ENCODE measurements at places on chromosomes 4 and X.

DNA sequence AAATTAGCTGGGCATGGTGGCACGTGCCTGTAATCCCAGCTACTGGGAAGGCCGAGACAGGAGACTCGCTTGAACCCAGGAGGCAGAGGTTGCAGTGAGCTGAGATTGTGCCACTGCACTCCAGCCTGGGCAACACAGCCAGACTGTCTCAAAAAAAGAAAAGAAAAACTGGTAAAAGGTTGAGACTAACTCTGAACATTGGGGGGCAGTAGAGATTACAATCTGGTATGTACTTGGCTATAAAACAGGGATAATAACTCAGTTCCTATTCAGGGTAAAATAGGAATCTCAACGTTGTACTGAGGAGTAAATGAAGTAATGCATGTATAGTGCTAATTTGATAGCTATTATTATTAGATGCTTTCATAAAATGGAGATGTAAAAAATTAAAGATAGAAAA, 12.5 kb upstream of the KLF8 start:
- DNase-seq = no peak

DNA sequence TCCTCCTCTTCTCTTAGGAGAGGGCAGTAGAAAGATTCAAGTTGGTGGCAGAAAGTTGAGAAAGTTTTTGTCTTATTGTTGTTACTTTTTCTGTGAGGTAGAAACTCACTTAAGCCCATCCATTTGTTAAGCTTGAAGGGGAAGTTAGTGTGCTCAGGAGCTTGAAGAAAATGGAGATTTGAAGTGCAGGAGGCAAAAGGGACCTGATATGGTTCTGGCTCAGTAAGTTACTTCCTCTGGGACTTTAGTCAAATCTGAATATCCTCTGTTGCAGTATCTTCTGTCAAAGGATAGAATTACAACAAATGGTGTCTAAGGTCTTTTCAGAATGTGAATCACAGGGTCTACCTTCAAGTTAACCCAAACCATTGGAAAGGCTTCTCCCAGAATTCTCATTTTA, 46.2 kb downstream of the CXCL13 start:
- no peak for DNase-seq

GRCh38 chrX:38891641-38892413, 90.6 kb downstream of the MID1IP1 start:
- DNase-seq = no peak

GRCh38 chr4:165293061-165293460, 34.4 kb upstream of the MSMO1 start:
- DNase-seq = no peak

GRCh38 chr4:156762851-156763250, 208.7 kb downstream of the PDGFC start:
- no peak for DNase-seq

DNA sequence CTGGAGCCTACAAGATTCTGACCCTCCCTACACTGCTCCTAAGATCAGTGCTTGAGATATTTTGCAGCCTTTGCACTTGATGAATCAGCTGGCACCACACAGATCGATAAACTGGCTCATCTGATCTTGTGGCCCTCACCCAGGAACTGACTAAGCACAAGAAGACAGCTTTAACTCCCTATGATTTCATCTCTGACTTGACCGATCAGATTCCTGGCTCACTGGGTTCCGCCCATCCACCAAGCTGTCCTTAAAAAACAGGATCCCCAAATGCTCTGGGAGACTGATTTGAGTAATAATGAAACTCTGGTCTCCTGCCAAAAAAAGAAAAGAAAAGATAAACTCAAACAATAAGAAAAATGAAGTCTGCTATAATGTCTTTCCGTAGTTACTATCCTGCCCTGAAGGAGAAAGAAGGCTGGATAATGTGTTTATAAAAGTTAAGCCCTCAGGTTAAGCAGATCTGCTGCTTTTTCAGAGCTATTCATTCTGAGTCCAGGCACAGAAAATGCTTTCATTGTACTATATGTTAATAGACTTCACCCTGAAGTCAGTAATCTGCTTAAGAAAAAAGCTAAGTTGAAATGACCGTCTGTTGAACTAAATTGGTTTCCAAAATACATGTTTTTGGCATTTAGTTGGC, 795.2 kb downstream of the TRIML1 start:
- DNase-seq = no peak

DNA sequence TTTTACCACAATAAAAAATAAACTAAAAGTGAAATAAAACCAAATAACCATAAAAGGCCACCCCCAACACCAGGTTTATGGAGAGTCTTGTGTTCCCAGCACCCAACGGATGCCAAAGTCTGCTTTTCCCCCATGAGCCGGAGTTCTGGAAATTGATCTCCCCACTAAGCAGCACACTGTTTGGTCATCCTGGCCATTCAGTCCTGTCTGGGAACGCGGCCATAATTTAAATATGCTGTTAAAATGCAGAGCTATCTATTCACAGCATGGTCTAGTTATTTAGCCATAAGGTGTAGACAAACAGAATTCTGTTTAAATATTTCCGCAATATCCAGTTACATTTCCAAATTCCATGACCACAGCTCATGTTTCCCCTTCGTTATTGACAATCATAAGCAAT, 129.6 kb upstream of the TBL1X start:
- no peak for DNase-seq

- no peak for DNase-seq
Measured at GRCh38 chr4:148261848-148262247, 180.4 kb downstream of the NR3C2 start.

- DNase-seq = no peak
Measured at GRCh38 chr4:107801766-107802211, 22.9 kb upstream of the SGMS2 start.

DNA sequence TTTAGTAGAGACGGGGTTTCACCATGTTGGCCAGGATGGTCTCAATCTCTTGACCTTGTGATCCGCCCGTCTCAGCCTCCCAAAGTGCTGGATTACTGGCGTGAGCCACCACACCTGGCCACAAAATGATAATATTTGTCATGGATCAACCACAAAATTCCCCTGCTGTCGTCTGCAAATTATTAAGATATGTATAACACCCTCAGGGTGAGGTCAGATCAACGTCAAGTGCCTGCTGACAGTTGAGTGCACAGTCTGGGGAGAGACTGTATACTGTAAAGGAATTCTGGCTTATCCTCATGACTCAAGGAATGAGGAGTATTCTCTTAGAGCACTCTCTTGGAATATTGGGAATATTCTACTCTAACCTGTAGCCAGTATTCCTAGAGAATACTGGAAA, 11.2 kb downstream of the EPGN start:
- no peak for DNase-seq

Data from stimulated activated CD8-positive, alpha-beta memory T cell treated with anti-CD3 and anti-CD28 coated beads, Interleukin-7, amount 100 ng/mL, for 1 hour (primary cell).